ENCODE measurements at places on chromosomes 13 and 19.

DNA sequence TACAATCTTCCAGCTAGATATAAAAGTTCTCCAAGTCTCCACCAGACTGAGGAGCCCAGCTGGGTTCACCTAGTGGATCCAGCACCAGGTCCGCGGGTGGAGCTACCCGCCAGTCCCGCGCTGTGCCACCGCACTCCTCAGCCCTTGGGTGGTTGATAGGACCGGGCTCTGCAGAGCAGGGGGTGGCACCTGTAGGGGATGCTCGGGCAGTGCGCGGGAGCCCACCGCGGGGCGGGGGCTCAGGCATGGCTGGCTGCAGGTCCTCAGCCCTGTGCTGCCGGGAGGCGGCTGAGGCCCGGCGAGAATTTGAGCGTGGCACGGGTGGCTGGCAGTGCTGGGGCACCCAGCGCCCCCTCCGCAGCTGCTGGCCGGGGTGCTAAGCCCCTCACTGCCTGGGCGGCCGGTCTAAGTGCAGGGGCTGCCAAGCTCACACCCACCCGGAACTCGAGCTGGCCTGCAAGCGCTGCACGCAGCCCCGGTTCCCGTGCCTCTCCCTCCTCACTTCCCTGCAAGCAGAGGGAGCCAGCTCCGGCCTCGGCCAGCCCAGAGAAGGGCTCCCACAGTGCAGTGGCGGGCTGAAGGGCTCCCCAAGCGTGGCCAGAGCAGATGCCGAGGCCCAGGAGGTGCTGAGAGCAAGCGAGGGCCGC is 542.8 kb upstream of the PCDH9 start:
- no peak for DNase-seq

DNA sequence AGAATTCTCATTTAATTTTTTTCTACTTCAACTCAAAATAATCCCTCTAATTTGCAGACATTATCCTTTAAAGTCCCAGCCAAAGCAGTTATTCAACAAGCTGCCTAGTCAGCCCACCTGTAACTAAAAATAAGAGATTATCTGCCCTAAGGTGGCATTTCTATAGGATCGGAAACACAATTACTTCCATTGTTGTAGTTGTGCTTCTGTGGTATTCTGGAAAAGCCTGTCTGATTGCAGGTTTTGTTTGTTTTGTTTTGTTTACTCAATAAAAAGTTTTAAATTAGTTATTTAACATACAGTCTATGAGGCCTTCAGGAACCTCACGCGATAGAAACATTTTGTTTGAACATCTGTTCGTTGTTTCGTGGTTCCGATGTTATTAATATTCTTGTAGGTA is 101.0 kb downstream of the ZIC5 start:
- DNase-seq, result no peak

DNA sequence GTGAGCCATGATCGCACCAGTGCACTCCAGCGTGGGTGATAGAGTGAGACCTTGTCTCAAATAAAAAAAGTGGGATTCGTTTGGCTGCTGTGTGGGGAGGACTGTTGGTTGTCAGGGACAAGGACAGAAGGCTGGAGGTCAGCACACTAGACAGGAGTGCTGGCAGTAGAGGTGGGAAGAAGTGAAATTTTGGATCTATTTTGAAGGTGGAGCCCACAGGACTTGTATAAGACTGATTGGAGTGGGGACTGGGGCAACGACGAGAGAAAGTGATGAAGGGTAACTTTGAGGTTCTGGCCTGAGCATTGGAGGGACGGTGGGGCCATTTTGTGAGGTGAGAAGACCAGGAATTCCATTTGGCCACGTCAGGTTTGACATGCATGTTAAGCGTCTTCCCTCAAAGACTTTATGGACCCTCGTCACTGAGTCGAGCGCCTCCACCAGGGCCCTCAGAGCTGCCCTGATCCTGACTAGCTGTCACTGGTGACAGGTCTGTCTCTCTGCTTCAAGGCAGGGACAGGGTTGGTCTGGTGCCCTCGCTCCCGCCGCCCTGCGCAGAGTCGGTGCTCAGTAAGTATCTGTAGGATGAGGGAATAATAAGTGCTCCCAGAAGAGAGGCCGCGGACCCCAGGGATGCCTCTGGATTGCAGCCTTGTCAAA is 673 bp downstream of the CTU1 start:
- DNase-seq, result no peak

- DNase-seq, result no peak
These were observed 6.1 kb downstream of the ENOX1 start for GRCh38 chr13:43780666-43781065.

- DNase-seq, result no peak
These were observed 122.6 kb upstream of the SLC10A2 start for GRCh38 chr13:103188713-103189326.

DNA sequence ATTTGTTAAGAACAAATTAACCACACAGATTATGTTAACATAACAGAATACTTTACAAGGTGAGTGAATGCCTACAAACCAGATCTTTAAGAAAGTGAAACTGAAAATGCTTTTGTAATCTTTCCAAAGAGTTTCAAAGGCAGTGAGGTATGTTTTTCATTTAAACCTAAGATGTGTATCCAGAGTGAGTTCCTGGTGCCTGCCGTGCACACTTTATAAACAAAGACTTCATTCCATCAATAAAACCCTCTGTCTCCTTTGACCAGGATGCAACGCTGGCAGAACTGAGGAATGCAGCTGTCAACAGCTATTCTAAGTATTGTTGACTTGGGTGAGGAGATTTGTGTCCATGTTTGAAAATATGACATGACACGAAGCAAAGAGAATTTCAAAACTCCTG is 344.6 kb downstream of the DNAJC15 start:
- DNase-seq, result peak; percentile 9

DNA sequence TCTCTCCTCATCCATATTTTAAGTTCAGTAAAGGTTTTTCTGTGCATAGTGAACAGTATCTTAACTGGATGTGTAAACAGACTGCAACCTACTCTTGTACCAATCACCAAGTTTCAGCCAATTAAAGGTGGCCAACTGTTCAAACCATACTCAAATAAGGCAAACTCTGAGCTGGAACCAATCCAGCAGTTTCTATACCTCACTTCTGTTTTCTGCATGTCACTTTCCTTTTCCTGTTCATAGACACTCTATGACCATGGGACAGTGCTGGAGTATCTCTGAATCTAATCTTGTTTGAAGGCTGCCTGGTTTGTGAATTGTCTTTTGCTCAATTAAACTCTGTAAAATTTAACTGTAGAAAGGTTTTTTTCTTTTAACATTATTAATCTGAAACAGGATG is 470.3 kb upstream of the SLITRK6 start:
- no peak for DNase-seq

GRCh38 chr19:35908973-35909683 is 1.0 kb upstream of the TYROBP start:
- no peak for DNase-seq

DNA sequence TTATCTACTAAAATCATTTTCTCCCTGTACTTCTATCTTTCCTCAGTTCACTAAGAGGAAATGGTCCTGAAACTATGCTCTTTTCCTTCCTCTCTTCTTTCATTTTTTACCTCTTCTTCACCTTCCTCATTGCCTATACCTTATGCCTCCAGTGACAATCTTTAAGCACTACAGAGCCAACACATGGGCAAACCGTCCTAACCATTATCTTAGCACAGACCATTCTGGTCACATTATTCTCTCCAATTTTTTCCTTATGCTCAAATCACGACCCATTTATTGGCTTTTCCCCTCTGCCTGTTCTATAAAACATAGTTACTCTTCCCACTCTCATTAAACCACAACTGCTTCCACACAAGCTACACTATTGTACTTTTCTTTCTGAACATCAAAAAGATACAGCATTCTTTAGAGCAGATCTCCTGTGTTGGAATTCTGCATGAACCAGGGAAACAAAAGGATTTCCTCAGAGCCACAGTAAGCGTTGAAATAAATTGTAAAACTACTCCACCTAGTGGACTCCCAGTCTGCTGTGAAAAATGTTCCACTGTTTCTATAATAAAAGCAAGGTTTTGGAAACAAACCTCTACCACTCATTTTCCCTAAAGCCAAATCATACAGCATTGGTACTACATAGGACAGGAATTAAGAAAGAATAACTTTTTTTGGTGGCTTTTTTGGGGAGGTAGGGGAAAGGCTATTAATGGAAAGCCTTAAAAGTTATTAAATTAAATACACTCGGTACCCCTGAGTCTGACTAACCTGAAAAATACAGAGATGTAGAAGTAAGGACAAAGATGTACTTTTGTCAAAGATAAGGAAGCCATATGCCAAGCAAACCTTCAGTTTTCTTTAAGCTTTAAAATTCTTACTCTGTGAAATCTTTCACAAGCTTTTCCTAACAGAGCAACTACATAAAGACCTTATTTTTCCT is 19.5 kb downstream of the NUFIP1 start:
- peak; percentile 28 for DNase-seq

- no peak for DNase-seq
These were observed 23.7 kb upstream of the MAB21L1 start for GRCh38 chr13:35500144-35500543.

DNA sequence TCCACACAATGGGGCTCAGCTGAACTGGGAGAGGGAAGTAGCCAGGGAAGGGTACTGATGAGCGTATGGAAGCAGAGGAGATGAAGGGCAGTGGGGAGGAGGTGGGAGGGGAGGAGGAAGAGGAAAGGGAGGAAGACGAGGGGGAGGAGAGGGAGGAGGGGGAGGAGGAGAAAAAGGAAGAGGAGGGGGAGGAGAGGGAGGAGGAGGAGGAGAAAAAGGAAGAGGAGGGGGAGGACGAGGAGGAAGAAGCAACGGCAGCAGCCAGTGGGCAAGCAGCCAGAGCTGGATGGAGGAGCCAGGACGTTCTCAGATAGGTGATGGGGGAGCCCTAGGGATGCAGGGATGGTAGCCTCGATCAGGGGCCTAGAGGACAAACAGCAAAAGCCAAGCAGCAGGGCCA is 5.6 kb downstream of the CERS4 start:
- no peak for DNase-seq

GRCh38 chr13:106418556-106418955 is 116.9 kb downstream of the EFNB2 start:
- no peak for DNase-seq

GRCh38 chr19:7328647-7329046 is 20.1 kb upstream of the ARHGEF18 start:
- DNase-seq, result no peak

GRCh38 chr19:22814124-22814523 is 18.0 kb upstream of the ZNF723 start:
- no peak for DNase-seq

GRCh38 chr13:95865080-95865615 is 188.1 kb downstream of the UGGT2 start:
- no peak for DNase-seq

DNA sequence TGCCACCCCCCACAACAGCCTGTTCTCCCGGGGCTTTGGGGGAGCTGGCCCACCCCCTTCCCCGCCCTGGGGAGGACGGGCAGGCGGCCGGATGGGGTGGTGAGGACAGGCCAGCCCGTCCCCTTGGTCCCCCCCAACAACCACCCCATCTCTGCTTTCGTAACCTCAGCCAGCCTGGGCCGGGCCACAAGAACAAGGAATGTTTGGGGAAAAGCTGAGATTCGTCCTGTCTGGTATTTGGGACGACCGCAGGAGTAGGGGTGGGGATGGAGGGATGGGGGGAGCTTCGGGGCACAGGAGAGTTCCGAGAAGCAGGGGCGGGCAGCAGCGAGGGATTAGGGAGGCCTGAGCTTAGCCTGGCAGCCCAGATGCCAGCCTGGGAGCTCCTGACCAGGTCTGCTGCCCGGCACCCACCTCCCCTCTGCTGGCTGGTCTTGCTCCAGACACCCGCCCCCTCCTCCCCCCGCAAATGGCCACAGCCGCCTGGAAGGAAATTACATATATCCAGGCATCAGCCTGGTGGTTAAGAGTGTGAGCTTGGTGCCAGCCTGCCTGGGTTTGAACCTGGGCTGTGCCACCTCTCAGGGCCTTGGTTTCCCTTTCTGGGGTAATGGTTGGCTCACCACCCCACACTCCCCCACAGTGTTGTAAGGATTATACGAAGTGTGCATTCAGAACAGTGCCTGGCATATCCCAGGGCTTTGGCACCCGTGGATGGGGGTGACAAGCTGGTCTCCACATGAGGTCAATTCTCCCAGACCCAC is at the start of gene PODNL1:
Gene PODNL1 (minus strand): TSS at position 117 of the 764 bp plus-strand sequence. CDS start 236 bp downstream, outside the sequence.
- DNase-seq, result peak; percentile 45

DNA sequence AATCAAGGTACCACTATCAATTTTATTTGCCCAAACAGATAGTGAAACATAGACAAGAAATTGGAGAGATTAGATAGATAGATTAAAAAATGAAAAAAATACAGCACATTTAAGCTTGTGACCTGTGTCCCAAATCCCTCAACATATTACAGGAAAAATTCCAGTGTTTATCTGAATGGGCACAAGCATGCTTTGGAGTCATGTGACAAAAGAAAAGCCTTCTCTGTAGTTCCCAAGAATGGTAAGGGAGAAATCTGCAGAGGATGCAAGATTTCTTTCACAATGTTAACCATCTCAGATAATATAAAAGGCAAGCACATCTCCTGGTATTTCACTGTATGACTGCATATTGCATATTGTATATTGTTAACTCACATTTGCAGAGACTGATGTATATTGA is 168.0 kb downstream of the PCDH9 start:
- DNase-seq, result no peak

- no peak for DNase-seq
These were observed at the start of gene EXOC3L2 for GRCh38 chr19:45245334-45245787. TSS of gene EXOC3L2 (minus strand) at chr19:45245407. CDS start at chr19:45239045, 6,362 bp downstream.

DNA sequence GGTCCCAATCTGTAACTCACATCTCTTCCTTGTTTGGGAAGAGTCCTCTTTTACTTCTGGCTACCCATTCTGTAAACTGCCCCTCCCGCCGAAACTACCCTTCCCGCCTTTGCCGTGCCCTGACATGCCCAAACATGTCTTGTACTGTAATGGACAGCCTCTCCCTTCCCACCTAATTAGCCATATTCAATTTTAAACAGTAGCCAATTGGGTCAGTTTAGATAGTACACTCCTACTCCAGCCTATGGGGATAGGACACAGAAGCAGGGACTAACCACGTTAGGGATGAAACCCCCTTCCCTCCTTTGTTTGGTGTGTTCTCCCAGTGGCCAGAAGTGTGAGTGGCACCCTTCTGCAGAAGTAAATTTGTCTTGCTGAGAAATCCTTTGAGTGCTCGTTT is 34.2 kb downstream of the SACS start:
- DNase-seq, result no peak

- DNase-seq, result peak; percentile 82
These were observed 56.4 kb upstream of the NPAS1 start for GRCh38 chr19:46963093-46963734.
